ENCODE measurements at places on chromosomes 4 and X. TPM values are rescaled to one million over a fixed set of nuclear protein-coding genes. Genes with fewer than 3 reads are reported as not detected.

PABPC1L2B gene
- total RNA-seq: not detected

MMAA gene
- 2.0 TPM for total RNA-seq

CRMP1 gene
- not detected for total RNA-seq

PPA2 gene
- total RNA-seq: 148 TPM

BMPR1B gene
- 5.2 TPM for total RNA-seq

ANXA3 gene
- 125 TPM for total RNA-seq

CT47B1 gene
- not detected for total RNA-seq

SCRG1 gene
- total RNA-seq: not detected

NPY5R gene
- total RNA-seq: not detected

SPANXA2 gene
- not detected for total RNA-seq

NUDT11 gene
- 11.8 TPM for total RNA-seq

MAGEC3 gene
- not detected for total RNA-seq

PGAM4 gene
- total RNA-seq: not detected

LEF1 gene
- 0.63 TPM for total RNA-seq

HSFX2 gene
- not detected for total RNA-seq

RHOXF2 gene
- total RNA-seq: not detected

GABRQ gene
- under 0.01 TPM for total RNA-seq

OPRPN gene
- not detected for total RNA-seq

PDCL2 gene
- total RNA-seq: not detected

TCEAL7 gene
- 3.6 TPM for total RNA-seq

FHDC1 gene
- 3.6 TPM for total RNA-seq

GLUD2 gene
- 0.14 TPM for total RNA-seq

NAT8L gene
- not detected for total RNA-seq

PNMA6F gene
- not detected for total RNA-seq

RAB40AL gene
- not detected for total RNA-seq

FHIP1A gene
- total RNA-seq: 18.4 TPM

ZNF718 gene
- total RNA-seq: 3.5 TPM

LRAT gene
- total RNA-seq: 1.4 TPM

CITED1 gene
- 0.28 TPM for total RNA-seq

GATB gene
- total RNA-seq: 35.7 TPM

ARHGAP6 gene
- 0.14 TPM for total RNA-seq

TENM3 gene
- 7.7 TPM for total RNA-seq

SUPT20HL2 gene
- not detected for total RNA-seq

CFAP47 gene
- total RNA-seq: not detected

DKK2 gene
- total RNA-seq: 0.49 TPM

H2BW2 gene
- total RNA-seq: not detected

All from airway epithelial cell (primary cell).